ENCODE measurements at places on chromosomes 4 and X. TPM values are rescaled to one million over a fixed set of nuclear protein-coding genes. Genes with fewer than 3 reads are reported as not detected.
A peak's percentile ranks its signal among the peaks of the same experiment; 100 is the strongest.

DNA sequence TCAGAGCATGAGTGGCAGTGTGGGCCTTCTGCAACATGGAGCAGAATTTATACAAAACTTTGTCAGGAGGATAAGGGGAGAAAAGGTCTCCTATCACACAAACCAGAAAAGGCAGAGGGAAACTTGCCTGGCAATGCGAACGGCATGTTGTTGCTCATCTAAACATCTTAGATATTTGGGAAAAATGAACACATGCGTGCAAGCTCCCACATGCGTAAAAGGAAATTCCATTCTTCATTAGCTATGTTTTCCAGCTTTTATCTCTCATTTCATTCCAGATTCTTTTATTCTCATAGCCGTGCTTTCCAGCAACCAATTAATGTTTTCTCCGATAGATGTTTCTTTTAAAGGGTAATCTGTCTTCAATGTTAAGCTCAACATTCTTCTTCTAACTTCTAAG, 31.3 kb upstream of the GBA3 start:
- peak; percentile 32 for DNase-seq

DNA sequence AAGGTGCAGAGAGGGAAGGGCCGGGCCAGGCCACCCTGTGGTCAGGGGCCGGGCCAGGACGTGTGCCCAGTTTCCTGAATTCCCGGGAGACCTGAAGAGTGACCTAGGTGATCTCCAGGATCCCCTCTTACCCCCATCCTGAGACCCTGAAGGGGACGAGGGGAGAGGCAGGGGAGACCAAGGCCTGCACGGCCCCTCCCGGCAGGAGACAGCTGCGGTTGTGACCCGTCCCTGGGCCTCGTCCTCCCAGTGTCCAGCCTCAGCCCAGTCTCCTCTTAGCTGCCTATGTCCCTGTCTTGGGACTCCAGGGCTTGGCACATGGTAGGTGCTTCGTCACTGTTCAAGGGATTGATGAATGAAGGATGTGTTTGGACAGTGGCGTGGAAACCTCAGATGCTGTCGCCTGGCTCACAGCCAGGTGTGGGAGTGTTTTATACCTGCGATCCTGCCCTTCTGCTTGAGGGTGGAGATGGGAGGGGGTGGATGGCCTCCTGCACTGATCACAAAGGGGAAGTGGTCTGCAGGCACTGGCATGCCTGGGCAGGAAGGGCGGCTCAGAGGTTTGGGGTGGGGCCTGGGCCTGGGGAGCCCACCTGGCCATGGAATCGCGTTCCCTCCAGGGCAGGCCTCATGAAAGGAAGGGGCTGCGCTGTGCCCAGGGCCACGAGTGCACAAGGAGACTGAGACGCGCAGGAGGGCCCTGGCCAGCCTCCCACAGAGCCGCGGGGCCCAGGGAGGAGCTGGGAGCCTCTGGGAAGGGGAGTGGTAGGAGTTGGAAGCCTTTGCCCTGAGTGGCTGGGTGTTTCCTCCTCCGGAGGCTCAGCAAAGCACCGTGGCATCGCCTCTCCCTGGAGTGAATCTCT, 6.9 kb downstream of the SH3TC1 start:
- no peak for DNase-seq

- peak; percentile 70 for DNase-seq
Measured at GRCh38 chr4:67871867-67872266, 11.9 kb downstream of the TMPRSS11D start.

- no peak for DNase-seq
Measured at GRCh38 chr4:108287834-108288413, 119.2 kb upstream of the LEF1 start.

DNA sequence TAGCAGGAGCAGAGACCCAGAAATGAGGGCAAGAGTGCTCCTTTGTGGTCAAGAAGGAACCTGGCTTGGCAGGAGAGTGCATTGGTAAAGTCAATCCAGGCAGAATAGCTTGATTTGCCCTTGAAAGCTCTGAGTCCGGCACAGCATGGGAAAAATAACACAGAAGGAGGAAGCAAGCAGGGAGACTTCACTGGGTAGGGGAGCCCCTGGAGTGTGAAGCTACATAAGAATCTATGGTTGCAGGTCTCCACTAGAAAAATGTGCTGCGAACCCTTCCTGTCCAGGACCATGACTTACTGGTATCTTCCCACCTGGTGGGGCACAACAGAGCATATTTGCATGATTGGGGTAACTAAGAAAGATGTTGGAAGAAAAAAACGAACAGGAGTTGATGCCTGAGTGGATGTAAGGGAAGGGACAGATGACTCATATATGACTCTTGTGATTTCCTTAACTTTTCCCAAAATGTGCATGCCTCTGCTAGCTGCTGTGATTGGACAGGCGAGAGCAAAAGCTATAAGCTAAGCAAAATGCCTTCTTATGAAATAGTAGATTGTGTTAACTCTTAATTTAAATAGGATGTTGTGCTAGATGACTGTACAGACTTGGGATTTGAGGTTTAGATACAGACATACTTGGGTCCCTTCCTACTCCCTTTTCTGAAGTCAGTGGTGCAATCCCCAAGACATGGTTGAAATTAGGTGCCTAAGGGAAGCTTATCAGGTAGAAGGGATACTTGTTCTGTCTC, 3.3 kb downstream of the IL13RA1 start:
- DNase-seq = peak; percentile 83

DNA sequence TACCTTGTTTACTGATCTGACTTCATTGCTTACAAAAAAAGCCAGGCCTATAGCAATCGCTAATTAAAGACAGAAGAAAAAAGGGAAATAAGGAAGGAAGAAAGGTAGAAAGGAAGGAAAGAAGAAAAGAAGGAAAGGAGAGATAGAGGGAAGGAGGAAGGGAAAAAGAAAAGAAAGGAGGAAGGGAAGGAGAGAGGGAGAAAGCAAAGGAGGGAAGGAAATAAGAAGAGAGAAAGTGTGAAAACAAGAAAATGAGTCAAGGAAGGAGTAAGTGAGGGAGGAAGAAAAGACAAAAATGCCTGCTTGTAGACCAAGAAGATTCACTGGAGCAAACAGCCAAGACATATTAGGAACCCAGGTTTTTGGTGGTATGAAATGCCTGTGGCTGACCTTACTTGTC, 57.0 kb upstream of the MAGEB16 start:
- no peak for DNase-seq

DNA sequence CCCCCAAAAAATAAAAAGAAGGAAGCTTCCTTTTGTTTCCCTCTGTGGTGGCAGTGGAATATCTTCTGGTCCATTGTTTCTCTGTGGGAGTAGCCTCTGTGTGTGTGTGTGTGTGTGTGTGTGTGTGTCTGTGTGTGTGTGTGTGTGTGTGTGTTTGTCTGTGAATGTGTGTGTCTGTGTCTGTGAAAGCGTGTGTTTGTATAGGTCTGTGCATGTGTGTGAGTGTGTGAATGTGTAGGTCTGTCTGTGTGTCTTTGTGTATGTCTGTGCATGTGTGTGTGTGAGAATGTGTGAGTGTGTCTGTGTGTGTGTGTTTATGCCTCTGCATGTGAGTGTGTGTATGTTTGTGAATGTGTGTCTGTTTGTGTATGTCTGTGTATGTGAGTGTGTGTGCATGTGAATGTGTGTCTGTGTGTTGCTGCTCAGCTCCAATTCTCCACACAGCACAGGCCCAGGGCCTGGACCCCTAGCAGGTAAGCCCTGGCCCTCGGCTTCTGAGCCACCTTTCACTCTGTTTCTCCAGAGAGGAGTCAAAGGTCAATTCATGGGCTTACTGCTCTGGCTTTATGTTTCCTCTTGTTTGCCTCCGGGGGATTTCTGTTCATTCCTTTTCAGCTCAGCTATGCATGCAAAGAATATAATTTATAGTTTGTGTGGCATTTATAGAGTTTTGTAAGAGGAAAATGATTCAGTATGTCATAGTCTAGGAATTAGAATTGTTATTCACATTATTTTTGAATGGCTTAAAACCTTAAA, 89.8 kb downstream of the UCHL1 start:
- peak; percentile 36 for DNase-seq

GRCh38 chrX:21155916-21156315, 218.3 kb upstream of the CNKSR2 start:
- no peak for DNase-seq

GRCh38 chrX:84118769-84119168, 69.2 kb downstream of the RPS6KA6 start:
- no peak for DNase-seq

DNA sequence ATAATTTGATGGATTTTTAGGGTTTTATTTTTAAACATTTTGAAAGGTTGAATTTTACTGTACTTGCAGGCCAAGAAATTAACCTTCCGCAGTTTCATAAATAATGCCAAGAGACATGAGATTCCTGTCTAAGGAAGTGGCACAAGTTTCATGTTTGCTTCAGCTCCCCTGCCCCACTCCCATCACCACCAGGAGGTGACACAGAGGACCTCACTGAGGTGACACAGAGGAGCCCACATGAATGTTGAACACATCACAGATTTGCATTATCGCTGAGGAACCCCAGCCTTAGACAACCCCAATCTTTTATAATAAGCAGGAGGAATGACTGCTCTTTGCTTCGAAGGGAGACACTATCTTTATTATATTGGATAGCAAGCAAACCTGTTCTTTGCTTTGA, 491.4 kb upstream of the ATOH1 start:
- DNase-seq = no peak

- no peak for DNase-seq
Measured at GRCh38 chr4:162341533-162341932, 177.7 kb upstream of the FSTL5 start.

- DNase-seq = no peak
Measured at GRCh38 chr4:150581056-150581605, 820 bp upstream of the MAB21L2 start.

Gene DCK
- 33.1 TPM for total RNA-seq

Gene CCNA2
- total RNA-seq = 45.3 TPM

Gene BEX1
- 73.0 TPM for total RNA-seq

Gene TCEAL8
- total RNA-seq = 97.7 TPM

Gene POU3F4
- total RNA-seq = not detected
